ENCODE measurements at places on chromosomes 5 and 9. TPM values are rescaled to one million over a fixed set of nuclear protein-coding genes. Genes with fewer than 3 reads are reported as not detected.

DNA sequence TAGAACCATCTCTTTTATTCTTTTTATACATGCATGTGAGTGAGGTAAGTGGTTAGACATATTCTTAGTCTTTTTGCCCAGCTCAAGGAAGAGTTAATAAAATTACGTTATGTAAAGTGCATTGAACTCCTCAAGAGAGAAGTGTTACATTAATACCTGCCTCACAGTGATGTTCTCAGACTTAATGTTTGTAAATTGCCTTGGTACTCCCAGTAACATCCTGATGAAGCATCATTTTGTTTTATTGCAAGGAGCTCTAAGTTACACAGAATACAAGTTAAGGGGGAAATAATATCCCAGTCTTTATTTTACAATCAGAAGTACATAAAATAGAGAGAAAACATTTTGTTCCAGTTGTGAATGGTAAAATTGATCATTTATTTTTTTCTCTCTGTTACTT lies 89.5 kb upstream of the ARRDC3 start:
- DNase-seq, result no peak

DNA sequence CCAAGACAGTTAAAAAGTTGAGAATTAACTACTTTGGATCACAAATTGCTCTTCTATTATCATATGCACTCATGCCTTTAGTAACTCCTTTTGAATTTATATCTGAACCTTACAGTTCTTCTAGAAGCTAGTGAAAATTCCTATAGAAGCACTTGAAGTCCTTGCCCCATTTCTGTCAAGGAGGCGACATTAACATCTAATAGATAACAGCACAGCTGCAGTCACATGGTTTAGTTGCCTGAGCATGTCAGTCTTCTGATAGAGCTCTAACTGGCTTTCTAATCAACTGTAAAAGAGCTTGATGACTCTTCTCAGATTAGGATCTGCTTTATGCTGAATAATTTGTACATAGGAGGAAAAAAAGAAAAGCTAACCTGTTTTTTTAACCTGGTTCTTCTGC lies 9.0 kb downstream of the RFESD start:
- DNase-seq, result no peak

The CCNI2 gene
- 2.2 TPM for total RNA-seq

The C5orf34 gene
- total RNA-seq, result 24.2 TPM

Data from activated naive CD4-positive, alpha-beta T cell treated with anti-CD3 and anti-CD28 coated beads, Interleukin-2, amount 50 U/mL, for 72 hours (primary cell).